Left lung (tissue), 14 donors: ENCODE measurements at places on chromosomes 5 and 9.
A peak's percentile ranks its signal among the peaks of the same experiment; 100 is the strongest.

DNA sequence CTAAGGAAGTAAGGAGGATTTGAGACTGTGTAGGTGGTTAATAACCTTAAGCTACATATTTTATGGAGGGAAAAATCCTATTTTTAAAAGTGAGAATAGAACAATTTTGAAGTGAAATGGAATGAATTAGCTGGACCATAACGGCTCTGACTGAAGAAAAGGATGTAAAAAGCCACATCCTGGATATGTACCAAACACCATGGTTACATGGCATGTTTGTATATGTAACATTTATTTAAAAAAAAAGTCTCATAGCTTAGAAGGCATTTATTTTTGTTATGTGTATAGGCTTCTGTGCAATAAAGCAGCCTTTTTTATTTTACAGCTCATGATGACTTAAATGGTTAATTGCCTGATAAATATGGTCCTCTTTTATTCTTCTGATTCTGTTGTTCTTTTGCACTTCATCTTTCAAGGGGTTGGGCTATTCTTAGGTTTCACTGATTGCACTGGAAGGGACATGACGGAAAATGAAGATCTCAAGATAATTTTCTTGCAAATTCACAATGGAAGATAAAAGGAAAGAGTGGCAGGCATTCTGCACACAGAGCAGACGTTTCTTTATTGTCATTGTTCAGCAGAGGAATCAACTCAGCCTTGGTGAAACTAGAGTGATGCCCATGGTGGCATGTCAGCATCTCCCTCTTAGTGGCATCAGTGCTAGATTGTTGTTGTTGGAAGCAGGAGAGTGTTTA lies 63.1 kb downstream of the DOCK8 start:
- DNase-seq: no peak

- DNase-seq: no peak
Measured at GRCh38 chr5:98954392-98955028, 25.7 kb upstream of the CHD1 start.

- no peak for DNase-seq
Measured at GRCh38 chr9:130407916-130408663, 36.7 kb upstream of the ASS1 start.

DNA sequence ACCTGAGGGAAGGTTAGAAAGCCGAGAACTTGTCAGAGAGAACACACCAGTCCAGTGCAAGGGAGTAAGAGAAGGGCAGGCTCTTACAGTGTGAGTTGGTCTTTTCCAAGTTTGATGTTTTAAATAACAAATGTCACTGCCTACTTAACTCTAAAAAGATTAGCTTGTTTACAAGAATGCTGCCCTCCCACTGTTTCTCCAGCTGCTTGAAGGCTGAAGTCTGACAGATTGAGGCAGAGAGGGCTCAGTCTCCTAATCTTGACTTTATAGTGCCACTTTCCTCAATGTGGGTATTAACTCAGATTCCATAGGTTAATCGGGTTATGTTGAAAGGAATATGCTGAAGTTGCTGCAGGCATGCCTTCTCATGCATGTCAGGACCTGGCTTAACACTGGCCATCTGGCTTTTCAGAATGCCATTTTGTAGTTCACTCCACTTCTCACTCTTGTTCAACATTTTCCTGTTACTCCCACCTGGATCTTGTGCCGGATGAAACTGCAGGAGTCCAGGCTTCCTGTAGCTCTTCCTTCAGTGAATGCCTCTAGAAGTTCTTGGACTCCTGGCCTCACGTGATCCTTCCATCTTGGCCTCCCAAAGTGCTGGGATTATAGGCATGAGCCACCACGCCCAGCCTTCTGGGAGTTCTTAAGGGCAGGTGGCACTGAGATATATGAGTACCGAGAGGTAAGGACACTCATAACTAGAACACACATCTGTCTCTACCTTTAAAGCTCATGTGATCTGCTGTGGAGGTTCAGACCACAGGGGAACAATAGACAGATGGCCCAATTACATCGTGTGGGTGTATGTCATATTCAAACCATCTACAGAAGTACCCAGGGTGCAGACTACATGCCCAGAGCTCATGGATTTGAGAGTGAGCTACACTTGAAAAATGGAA lies 249.7 kb downstream of the ARHGAP26 start:
- no peak for DNase-seq

DNA sequence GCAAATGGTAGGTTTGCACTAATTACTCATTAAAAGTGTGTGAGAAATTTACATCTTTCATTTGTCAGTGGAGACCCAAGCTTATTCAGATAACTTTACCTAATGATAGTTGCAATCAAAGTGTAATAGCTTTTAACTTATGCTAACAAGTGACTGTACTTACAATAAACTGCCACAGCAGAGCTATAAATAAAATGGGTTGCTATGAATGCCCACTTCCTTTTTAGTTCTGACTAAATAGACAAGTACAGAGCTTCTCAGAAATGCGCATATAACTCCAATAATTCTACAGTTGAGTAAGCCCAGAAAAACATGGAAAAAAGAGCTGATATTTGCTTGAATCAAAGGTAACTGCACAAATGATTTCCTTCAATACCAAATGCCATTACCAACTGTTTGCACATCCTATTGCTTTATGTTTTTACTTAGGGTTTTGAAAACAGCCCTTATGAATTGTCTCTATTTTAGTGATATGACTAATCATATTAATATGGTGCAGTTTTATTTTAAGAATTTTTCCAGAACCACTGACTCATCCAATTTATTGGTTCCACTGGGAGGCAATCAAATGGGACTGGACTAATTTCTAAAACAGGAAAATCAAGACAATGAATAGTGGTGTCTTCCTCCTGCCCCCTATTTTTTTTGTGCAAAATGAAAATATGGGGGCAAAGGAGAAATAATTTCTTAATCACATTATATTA lies 84.1 kb downstream of the PPP2R2B start:
- DNase-seq: no peak

- DNase-seq: no peak
Measured at GRCh38 chr5:180436275-180436674, 57.9 kb upstream of the CNOT6 start.

GRCh38 chr9:38235244-38235643 lies 157.3 kb upstream of the ALDH1B1 start:
- no peak for DNase-seq

- no peak for DNase-seq
Measured at GRCh38 chr5:132639706-132640130, 18.3 kb upstream of the IL13 start.

GRCh38 chr9:134284273-134284672 lies 42.0 kb upstream of the RXRA start:
- DNase-seq: no peak

DNA sequence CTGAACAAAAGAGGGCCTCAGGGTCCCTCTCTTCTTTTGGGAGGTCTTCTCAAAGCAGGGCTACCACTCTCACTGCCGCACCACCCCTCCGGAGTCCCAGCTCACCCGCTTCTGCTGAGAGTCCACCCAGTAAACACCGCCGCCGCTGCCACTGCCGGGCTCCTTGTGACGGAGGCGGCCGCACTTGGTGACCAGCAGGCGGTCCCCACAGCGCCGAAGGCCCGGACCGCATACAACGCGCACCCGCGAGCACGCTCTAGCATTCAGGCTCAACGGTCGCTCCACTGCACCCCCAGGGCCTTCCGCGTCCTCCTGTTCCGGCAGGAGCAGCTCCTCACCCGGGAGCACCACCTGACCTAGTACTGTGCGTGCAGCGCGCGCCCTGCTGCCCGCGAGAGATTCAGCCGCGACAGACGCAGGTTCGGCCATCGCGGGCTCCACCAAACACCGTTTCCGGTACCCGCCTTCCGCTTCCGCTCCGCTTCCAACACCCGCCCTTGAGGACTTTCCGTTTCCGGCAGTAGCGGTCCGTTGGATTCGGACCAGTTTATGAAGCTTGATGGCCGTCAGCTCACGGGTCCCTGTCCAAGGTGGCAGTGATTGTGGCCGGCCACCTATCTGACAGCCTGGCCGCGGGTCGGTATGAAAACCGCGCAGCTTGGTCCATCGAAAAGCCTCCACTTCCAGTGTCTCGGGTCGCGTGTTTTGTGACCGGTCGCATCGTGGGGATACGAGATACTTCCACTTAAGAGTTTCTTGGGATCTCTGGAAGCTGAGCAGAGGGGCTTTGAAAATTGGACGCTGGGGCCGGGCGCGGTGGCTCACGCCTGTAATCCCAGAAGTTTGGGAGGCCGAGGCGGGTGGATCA lies at the start of gene EXOSC3:
TSS of gene EXOSC3 (minus strand) at position 449 of the 868 bp plus-strand sequence. CDS start at position 429, 20 bp downstream.
- DNase-seq: peak; percentile 87

DNA sequence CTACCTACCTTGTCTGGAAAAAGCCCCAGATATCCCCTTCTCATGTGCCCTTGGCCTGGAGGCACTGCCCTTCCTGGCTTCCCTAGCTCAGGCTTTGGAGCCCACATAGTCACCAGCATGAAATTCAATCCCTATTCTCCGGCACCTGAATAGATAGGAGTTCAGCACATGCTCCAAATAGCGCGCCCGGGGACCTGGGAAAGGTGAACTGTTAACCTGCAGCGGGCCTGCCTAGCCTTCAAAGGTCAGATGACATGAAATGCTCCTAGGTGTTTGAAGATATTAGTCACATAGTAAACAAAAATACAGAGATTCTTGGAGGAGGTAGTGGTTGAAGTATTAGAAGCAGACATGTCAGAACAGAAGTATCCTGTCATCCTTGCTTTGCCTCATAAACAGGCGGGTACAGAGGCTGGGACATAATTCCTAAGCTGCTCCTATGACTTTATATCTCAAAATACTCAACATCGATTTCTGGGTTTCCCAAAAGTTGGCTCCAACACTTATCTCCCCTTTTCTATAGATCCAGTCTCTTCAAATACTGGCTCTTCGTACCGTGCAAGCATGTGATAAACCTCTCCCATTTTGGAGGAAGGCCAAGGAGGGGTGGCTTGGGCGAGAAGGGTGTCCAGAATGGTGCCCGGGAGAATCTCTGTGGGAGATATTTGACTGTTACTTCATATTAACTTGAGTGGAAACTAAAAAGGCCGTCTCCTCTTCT lies 88.0 kb upstream of the ANKH start:
- no peak for DNase-seq
